Activated T-helper 1 cell treated with Interleukin-2 at 50 U/mL for 16 hours (primary cell): ENCODE measurements at places on chromosomes 3 and 15.
A peak's percentile ranks its signal among the peaks of the same experiment; 100 is the strongest.

- no peak for DNase-seq
Observed at GRCh38 chr3:43534675-43535074, 87.1 kb downstream of the ANO10 start.

DNA sequence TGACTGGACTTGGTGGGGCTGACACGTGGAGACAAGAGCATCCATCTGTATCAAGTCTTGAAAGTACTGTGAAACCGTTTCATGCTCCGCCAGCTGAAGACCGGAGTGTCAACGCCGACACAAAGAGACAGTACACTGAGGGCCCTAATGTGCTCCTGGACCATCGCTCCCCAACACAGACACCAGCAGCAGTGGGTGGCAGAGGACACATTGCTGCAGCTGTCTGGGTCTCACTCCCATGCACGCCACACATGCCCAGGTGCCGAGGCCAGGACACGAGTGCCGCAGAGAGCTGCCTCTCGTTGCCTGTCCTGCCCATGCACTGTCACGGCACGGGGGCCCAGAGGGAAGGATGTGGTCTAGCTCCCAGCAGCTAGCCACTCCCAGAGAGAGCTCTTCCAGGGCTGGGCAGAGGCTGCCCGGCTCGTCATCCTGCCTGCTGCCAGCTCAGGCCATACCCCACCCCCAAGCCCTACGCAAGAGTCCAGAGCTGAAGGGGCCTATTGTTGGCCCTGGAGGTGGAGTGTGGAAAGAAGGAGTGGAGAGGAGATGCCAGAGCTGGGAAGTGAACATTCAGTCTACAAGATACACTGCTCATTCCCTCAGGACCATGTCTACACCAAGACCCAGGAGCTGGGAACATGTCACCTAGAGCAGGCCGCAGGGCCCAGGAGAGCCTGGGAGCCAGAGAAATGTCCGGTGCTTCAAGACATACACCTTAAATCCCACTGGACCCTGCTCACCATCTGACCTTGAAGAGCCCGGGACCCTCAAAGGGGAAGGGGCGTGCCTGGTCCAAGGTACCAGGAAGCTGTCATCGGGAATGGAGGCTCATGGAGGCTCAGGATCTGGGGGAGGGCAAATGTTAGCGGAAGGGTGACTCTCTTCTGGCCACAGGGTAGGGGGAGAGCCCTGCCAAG lies 7.7 kb downstream of the TNK2 start:
- DNase-seq = peak; percentile 31

DNA sequence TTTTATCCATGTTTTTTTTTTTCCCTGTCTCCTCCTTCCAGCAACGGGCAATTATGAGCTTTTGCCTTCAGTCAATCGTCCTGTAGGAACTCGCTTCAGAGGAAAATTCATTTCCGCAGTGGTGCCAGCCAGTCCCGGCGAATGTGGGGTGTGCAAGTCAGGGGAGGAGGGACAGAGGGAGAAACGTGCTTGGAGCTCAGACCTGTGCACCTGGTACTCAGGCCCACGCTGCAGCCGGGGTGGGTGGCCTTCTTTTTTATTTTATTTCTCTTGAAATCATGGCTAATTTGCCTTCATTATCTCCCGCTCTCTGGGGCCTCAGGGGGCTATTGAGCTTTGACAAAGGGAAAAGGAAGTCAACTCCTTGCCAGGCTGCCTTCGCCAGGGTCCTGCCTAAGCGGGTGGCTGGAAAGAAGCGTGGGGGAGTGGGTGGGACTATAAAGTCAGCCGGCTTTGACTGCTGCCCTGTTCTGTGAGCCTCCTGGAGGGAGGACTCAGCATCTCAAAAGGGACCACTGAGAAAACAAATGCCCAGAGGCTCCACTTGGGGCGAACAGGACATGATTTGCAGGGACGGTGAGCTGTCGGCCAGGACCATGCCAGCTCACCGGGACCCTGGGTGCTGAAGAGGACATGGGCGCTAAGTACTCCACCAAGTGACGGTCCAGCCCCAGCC lies 5.5 kb downstream of the GRIP2 start:
- no peak for DNase-seq

DNA sequence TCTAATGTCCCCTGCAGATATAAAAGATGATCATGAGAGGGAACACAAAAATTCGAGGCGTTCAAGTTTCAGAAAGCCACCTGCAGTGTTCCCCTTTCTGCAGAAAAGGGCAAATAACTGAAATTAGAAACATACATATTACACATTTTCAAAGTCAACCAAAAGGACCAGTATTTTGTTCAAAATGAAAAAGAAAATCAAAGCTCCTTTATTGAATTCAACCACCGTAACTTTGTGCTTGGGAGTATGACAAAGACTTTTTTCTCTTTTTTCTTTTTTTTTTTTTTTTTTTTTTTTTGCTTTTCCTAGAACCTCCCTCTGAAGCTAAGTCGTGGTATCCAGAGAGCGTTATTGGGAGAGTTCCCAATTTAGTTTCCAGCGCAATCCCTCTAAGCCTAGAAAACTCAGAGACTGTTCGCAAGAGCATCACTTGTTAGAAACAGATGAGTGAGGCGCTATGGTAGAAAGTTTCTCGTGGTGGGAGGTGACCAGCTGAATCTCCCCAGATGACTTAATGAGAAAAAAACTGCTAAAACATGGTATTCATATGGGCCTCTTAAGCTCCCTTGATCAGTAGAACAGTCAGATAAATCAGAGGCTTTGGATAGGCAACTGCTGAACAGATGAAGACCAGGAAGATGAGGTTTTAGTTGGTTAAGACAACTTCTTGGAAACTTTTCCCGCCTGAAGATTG lies 77.4 kb downstream of the MB21D2 start:
- no peak for DNase-seq
